Activated CD4-positive, alpha-beta T cell treated with anti-CD3 and anti-CD28 coated beads for 4 hours (primary cell): ENCODE measurements at places on chromosomes 2 and 18.

- no peak for DNase-seq
These were observed 42.4 kb upstream of the MTIF2 start for GRCh38 chr2:55311444-55311870.

- DNase-seq: no peak
These were observed 5.8 kb upstream of the SCN1A start for GRCh38 chr2:166133653-166134052.

DNA sequence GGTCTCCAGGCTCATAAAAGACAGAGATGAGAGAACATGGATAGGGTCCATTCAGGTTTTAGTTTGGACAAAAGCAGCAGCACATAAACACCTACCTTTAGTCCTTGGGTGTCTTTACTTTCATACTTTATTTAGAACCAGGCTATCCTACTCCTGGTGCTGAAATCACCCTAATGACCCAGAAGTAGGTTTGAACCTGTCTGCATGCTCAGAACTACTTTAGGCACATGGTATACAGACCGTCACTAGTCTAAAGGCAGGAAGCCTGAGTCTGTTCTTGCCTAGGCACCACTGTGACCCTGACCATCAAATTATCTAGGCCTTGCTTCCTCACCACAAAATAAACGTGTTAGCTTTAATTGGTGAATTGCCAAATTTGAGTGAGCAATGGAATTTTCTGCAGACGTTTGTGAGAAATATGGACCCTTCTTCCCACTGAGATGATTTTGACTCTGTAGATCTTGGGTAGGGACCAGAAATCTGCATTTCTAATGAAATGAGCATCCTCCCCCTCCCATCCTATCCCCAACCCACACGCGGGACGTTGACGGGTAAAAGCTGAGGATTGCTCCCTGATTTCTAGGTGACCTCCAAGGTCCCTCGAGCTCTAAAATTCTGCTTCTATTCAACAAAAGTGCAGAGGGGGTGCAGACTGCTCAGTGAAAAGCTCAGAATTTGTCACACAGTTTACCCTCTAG, 75.1 kb downstream of the PLEKHM3 start:
- DNase-seq: no peak

GRCh38 chr2:86234563-86235131, 35.4 kb downstream of the MRPL35 start:
- DNase-seq: no peak

GRCh38 chr18:9209279-9209678, 72.7 kb downstream of the ANKRD12 start:
- no peak for DNase-seq

DNA sequence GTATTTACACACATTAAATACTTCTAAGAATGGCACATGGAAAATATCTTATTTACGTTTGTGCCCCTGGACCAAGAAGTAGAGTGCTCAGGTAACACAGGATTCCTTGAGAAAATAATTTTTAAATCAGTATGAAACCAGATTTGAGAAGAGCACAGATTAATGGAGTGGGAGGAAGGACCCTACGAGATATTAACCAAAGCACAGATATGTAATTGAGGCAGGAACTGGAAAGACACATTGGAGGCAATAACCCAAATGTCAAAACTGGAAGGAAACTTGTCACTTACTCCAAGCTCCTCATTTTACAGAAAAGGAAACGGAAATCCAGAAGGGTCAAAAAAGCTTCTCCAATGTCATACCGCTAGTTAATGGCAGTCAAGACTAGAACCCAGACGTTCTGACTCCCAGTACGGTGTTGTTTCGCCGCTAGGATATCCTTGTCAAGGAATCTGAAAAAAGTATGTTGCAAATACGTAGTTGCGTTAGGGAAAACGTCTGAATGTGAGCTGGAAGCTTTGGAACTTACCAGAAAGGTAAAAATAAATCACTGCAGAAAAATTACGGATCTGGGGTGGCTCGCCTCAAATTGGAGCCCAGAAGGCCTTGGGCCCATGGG, 634 bp downstream of the MTIF2 start:
- DNase-seq: no peak

DNA sequence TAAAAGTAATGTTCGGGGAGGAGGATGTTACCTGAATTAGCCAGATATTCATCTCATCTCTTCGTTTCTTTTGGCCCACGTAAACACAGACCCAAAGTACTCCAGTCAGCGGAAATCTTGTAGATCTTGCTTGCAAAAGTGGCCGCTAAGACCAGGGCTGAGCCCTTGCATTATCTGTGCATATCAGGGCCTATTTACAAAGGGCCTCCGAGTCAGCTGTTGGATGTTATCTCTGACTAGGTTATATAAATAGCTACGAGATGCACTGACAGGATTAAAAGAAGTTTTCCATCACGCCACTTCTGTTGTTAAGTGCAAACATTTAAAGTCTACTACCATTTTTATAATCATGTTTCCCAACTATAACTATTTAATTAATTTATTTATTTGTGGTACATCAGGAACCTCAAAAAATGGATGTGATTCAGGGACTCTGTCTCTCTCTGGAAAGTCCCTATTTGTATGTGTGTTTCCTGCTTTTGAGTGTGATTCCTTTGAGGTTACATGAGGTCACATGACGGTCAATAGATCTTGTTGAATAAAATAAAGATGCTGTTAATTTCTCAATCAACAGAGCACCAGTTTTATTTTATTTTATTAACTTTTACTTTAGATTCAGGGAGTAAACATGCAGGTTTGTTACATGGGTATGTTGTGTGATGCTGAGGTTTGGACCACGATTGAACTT, 46.8 kb upstream of the MBOAT2 start:
- DNase-seq: no peak

DNA sequence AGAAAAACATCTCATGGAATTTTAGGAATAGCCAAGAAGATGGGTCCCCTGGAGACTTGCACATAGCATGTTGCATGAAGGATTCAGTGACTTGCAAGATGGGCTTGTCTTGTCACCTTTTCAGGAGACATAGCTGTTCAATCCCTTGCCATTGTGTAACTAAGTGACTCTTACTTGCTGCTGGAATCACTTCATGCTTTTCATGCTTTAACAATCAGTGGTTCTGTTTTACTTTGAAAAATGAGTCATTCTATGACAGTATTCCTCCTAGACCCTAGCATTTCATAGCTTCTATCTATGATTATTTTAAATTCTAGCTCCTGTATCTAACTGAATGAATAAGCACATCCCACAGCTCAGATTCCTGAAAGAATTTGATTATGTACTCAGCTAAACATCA, 2.8 kb downstream of the KYNU start:
- DNase-seq: no peak

- no peak for DNase-seq
These were observed 220.1 kb downstream of the HAUS1 start for GRCh38 chr18:46324087-46324955.

DNA sequence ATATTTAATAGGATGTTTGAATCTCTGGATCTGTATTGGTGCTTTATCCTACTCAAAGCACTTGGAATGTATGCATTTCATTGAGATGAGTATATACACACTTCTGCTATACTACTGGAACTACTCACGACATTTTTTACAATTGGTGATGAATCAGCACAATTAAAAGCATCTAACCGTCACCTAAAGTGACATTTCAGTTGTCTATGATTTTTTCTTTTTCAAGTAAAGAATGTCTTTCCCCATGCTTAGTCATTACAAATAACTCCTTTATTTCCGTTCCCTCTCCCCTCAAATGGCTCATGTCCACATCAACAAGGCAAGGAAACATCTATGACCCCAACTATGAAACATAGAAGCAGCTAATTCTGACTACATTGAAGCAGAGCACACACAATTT, 77.3 kb downstream of the CLIP4 start:
- DNase-seq: no peak

DNA sequence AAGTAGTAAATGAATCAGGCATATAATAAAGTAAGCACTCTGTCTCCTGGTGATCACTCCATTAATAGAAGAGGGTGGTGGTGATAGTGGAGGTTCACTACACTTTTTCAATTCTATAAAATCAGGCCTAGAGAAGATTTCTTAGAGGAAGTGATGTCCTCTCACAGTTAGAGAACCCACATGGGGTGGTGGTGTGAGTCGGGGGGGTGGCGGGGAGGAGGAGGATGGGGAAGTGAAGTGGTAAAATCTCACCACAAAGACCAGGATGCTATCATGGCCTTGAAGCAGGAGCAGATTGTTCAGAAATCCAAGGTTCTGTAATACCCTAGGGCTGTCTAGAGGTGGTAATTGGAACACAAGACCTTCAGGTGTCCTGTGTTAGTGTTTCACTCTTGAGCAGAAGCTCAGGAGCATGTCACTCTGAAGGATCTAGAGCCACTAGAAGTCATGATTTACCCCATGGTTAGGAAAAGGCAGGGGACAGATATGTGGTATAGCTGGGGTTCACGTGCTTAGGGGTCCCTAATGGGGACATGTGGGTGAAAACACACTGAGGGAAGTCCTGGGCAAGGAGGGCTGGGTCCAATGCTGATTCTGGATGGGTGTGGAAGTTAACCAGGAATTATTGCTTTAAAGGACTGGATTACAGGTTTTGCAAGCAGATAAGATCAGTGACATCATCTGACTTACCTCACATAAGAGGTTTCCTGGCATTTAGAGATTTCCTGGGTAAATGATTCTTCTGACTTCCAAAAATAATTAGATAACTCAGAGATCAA, 31.0 kb downstream of the RNF125 start:
- DNase-seq: peak; percentile 42

DNA sequence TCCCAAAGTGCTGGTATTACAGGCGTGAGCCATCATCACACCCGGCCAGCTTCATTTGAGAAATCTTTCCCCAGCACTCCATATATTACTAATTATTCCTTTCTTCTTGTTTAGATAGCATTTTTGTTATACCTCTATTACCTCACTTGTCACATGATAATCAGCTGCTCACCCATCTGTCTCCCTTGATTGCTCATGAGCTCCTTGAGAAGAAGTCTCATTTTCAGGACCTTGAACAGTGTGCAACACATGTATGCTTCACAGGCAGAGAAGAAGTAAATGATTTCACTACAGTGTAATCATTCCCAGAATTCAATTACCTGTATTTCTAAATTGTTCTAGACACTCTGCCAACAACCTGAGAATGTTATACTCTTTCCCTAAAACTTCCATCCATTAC, 6.2 kb downstream of the PAIP2B start:
- DNase-seq: no peak

DNA sequence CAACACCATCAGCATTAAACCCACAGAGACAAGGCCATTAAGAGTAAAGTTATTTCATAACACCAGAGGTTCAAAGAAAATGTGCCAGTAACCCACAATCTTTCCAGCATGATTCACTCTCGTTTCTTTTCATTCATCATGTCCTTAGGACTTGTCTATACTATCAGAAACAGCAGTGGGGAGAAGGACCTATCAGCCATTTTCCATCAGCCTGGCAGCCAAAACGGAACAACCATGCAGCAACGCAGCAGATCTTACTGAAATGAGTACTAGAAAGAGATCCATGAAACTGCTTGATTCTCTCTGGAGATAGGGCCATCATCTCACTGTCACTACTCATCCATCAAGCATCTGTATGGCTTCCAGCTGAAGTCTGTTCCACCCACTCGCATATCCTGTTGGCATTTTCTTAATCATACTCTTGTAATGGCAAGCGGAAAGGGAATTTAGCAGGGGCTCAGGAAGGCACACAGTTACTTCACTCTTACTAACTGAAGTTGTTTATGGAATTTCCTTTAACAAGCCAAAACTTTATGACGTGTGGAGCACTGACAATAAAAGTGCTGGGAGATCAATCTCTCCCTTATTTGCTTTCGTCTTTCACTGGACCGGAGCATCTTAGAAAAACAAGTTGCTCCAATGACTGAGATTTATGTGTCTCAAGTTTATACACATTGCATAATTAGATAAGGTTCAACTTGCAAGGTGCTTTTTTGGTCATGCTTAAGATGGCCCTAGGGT, 69.7 kb downstream of the EPHA4 start:
- no peak for DNase-seq

- no peak for DNase-seq
These were observed 79.2 kb upstream of the EML6 start for GRCh38 chr2:54644236-54644635.

DNA sequence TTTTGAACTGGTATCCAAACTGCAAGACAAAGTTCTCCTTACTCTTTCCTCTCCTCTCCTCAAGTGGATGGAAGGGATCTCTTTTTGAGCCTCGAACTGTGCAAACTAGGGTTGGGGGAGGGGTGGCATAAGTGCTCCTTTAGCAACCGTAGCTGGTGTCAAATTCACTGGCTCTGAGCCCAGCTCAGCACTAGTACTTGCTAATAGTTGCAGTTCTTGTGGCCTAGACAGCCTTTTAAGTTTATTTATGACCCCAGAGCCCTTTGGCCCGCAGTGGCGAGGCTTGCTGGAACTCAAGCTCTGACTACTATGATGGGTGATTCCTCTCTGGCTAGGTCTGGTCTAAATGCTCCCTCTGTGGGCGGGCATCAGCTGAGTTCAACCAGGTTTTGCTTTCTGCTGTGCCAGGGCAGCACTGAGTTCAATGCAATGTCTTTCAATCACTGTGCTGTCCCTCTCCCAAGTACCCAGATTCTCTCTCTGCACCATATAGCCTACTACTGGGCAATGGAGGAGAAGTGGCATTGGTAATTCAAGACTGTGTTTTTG, 528.4 kb upstream of the SYT4 start:
- no peak for DNase-seq

DNA sequence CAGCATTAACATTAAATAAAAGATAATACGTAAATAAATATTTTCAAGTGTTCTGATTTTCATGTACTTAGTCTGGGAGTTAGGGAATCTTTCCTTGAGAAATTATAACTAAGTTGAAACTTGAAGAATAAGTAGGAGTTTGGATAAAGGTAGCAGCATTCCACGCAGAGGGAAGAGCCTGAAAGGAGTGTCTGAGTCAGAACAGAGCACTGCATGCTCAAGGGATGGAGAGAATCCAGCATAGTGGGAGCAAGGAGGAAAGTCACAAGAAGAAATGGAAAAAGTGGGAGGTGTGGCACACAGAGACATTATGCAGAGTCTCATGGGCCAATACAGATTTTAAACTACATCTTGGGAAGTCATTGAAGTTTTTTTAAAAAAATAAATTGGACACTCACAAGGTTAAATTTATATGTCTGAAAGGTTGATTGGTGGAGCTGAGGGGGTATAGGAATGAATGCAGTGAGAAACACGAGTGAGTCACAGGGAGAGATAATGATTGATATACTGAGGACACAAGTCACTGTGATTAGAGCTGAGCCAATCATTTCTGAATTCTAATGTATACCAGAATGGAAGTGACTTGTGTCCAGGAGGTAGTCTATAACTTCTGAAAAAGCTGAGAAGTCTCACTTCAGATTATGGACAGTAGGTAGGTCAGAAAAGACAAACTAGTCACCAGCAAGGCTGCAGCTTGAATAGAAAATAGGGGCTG, 66.9 kb downstream of the ICOS start:
- DNase-seq: no peak

DNA sequence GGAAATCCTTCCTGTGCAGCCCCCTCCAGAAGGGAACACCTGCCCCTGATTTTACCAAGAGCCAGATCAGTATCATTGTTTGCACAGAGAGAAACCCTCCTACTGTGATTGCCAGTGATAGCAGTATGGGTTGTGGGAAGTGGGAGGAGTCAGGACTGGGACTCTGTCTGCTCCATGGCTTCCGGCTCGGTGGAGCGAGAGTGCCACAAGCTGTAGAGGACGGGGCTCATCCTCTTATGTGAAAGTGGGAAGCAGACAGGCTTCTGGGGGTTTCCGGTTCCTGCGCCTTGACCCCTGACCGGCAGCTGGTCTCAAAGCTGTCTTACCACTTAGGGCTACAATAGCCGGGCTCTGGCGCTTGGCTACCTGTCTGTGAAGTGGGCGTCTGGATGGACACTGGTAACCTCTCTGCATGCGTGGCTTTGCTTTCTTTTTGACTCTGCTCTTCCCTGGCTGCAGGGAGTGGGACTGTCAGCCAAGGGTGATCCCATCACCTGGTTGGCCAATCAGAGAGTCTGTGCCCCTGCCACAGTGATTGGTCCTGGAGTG, 79.7 kb downstream of the BCL2L11 start:
- DNase-seq: no peak

- no peak for DNase-seq
These were observed 117.9 kb downstream of the ETAA1 start for GRCh38 chr2:67515056-67515455.
